ENCODE measurements at places on chromosomes 12 and 14.

GRCh38 chr12:11729008-11729407, 79.5 kb downstream of the ETV6 start:
- DNase-seq: no peak

DNA sequence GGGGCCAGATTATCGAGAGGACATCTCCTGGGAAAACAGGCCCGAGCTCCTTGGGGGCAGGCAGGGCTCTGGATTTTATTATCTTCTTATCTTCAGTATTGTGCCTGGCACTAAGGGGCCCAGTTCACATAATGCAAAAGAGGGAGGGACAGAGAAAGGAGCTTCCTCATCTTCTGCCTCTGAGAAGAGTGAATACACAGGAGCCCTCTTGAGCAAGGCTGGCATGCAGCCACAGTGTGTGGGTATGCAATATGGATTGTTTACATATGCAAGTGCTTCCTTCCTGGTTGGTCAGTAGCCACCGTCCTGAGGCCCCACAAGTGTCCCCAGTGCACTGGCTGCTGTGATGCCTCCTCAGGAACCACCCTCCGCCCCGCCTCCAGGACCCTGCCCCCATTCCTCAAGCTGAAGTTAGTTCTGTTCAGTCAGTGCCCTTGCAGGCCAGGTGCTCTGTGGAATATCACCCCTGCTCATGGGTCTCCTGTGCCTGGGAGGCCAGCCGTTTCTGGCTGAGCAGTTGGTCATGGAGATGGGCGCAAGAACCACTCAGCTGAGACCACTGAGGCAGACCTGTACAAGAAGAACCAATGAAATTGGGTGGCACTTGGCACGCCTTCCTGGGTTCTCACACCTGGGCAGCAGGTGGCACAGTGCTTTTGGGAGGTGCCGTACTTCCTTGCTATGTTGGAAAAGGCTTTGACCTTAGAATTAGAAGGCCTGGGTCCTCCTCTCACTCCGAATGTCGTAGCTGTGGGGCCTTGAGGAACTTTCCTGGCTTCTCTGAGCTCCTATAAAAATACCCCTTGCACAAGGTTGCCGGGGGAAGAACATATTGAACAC, 35.1 kb upstream of the ACTN1 start:
- no peak for DNase-seq

GRCh38 chr14:54349713-54350112, 47.1 kb upstream of the CDKN3 start:
- no peak for DNase-seq

GRCh38 chr12:87813476-87814234, 215.5 kb downstream of the C12orf50 start:
- no peak for DNase-seq

DNA sequence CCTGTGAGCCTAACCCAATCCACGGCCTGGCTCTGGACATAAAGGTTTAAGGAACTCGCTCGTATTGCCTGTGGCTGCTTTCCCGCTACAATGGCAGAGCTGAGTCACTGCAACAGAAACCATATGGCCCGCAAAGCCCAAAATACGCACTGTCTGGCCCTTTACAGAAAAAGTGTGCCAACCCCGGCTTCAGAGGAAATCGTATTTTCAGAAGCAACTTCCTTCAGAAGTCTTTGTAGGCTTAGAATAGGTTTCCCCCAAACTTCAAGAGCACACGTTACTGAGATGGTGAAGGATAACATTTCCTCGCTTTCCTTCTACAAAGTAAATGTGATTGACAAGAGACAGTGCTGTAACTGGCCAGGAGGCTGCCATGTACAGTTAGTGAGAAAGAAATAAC, 34.8 kb upstream of the TESC start:
- no peak for DNase-seq

DNA sequence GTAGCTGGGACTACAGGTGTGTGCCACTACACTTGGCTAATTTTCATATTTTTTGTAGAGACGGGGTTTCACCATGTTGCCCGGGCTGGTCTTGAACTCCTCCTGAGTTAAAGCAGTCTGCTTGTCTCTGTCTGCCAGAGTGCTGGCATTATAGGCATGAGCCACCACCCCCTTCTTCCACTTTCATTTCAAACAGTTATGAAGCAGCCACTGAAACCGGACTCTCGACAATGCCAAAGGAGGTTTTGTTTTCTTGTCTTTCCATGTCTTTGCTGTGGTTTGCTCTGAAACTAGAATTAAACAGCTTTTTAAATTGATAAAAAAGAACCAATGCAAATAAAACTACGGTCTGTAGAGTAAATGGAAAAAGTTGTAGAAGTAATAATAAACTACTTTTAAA, 30.4 kb downstream of the RAP1B start:
- no peak for DNase-seq

GRCh38 chr12:46660276-46660675, 165.5 kb downstream of the SLC38A4 start:
- DNase-seq: no peak

GRCh38 chr14:23300687-23301223, 1.9 kb downstream of the PPP1R3E start:
- DNase-seq: no peak

DNA sequence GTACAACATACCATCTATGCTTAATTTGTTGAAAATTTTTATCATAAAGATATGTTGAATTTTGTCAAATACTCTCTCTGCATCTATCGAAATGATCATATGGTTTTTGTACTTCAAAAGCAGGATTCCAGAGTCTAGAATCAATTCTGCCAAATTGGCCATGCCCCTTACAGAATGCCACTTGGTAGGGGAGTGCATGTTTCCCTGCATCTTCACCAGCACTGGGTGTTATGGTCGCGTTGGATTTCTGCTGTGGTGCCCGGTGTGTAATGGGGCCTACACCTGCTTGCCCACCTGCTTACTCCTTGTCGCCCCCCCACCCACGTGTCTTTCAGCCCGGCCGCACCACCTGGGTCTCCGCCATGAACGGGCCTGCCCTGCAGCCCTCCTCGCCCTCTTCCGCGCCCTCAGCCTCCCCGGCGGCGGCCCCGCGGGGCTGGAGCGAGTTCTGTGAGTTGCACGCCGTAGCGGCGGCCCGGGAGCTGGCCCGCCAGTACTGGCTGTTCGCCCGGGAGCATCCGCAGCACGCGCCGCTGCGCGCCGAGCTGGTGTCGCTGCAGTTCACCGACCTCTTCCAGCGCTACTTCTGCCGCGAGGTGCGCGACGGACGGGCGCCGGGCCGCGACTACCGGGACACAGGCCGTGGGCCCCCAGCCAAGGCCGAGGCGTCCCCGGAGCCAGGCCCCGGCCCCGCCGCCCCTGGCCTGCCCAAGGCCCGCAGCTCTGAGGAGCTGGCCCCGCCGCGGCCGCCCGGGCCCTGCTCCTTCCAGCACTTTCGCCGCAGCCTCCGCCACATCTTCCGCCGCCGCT, 12.3 kb downstream of the SH2B3 start:
- DNase-seq: no peak

- no peak for DNase-seq
These were observed 1.6 kb upstream of the RTL1 start for GRCh38 chr14:100905166-100905565.

GRCh38 chr14:76784266-76784874, 23.1 kb downstream of the VASH1 start:
- no peak for DNase-seq

DNA sequence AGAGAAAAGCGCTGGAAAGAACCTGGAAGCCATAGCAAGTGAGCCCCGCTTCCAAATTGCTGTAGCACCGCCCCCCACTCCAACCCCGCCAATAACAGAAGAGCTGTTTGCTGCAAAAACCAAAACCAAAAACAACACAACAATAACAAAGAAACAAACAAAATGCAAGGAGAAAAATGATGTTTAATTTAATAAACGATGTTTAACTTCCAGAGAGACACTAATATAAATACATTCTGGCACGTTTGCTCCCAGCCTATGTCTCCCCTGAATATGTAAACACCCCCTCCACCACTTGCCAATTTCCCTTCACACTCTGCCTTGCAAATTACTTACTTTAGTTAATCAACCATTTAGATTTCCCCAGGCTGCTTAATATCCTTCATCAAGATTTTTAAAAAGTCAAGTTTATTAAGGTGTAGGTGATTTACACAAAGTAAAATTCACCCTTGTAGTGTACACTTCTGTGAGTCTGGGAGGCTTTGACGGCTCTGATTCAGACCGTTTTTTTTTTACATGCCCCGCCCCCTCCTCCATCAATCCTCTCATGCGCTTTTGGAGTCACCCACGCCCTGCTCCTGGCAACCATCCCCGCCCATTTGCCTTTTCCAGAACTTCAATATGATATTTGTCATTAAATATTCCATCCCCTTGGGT, 482 bp upstream of the IFI27L2 start:
- no peak for DNase-seq
